ENCODE measurements at places on chromosomes 1 and 21.

DNA sequence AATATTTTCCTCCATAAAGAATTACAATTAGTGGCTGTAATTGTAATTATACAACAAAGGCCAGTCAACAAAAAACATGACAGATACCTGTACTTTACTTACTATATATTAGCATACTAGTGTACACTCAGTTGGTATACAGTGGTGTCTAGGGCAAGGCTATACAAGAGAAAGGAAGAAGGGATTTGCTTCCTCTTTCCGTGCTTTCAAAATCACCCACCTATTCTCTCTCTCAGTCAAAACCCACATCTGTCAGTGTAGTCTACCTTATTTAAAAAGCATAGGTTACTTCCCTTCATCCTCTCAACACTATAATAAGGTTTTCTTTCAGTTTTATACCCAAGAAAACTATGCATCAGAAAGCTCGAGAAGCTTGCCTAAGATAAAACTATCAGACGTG, 355.8 kb upstream of the NR5A2 start:
- DNase-seq = no peak

GRCh38 chr1:160862203-160863060, at the start of gene CD244:
Gene CD244, minus strand, starts transcription at chr1:160862887. Its CDS starts 210 bp downstream, at chr1:160862677.
- no peak for DNase-seq

GRCh38 chr1:192080684-192081083, 77.6 kb upstream of the RGS18 start:
- DNase-seq = no peak

DNA sequence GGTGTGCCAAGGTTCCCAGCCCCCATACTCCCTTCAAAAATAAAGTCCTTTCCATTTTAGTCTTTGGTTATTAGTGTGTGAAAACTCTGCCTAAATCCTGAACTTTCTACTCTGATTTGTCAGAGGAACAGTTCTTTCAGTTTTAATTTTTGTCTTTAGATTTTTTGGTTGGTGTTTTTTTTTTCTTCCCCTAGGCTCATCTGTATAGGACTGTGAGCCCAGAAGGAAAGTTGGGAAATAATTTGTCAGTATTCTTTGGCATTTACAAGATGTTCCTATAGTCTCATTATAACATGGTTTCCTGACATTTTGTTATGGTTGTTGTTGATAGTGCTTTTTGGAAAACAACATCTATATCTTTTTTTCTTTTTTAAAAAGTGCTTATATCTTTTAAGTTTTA, 38.0 kb downstream of the LAMC1 start:
- no peak for DNase-seq

GRCh38 chr21:46606427-46606813, 1.5 kb upstream of the S100B start:
- no peak for DNase-seq

DNA sequence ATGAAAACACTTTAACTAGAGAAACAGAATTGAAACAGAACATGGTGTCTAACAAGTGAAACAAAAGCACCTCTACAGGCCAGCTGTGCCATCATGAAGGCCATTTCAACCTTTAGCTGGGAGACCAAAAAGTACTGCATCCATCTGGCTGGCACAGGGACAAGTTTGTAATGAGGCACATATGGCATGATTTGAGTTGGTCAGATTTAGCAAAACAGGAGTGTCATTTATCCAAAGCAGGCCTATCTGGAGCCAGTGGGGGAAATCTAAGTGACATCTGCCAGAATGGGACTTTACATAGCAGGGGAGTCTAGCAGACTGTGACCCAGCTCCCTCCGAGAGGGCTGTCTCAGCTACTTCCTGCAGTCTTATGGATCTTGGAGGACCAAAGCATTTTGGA, 51.9 kb downstream of the DNTTIP2 start:
- no peak for DNase-seq

- DNase-seq = peak; percentile 28
Measured at GRCh38 chr1:31753707-31754349, 10.3 kb downstream of the ADGRB2 start.

GRCh38 chr1:89911191-89911991, 83.5 kb upstream of the ZNF326 start:
- DNase-seq = no peak

DNA sequence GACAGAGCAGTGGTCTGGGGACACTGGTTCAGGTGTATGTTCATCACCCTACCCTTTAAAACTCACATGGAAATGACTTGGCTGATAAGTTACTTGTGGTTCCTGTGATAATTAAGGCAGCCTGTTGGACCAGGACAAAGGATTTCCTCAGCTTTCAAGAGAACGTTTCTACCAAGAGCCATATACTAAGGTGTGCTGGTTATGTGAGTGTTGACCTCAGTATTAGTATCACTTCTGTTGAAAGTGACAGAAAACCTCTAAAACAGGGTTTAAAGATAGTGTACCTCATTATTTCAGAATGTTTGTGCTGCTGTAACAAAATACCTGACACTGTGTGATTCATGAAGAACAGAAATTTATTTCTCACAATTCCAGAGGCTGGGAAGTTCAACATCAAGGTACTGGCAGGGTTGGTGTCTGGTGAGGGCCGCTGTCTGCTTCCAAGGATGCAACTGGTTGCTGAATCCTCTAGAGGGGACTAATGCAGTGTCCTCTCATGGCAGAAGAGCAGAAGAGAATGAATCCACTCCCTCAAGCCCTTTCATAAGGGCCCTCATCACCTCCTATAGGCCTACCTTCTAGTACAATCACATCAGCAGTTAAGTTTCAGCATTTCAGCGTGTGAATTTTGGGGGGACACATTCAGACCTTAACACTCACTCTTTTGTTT, 54.9 kb downstream of the UCK2 start:
- DNase-seq = no peak

DNA sequence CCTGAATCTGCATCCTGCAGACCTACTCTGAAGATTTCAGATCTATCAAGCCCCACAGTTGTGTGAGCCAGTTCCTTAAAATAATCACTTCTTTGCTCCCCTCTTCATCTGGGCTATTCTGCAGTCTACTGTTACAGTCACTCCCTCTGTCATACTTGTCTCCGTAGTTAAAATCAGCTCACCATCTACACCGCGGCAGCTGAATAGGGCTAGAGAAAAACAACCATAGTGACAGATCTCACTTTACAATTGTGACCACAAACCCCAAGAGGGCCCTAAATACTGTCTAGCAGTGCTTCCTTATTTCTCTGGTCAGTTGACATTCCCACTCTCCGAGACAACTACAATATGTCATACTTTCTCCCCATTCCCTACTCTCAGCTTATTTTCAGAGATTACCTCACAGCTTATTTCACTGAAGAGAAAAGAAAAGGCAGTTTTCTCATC, 12.9 kb downstream of the DESI2 start:
- DNase-seq = no peak

GRCh38 chr1:2126331-2127186, 68.0 kb downstream of the FAAP20 start:
- no peak for DNase-seq

- DNase-seq = no peak
Measured at GRCh38 chr1:118933051-118933781, 54.9 kb downstream of the TBX15 start.

- no peak for DNase-seq
Measured at GRCh38 chr1:245606157-245606725, 451.5 kb downstream of the KIF26B start.

GRCh38 chr1:151655371-151655770, 43.5 kb downstream of the SNX27 start:
- no peak for DNase-seq

GRCh38 chr1:151705753-151706463, 10.7 kb downstream of the CELF3 start:
- DNase-seq = no peak

- DNase-seq = no peak
Measured at GRCh38 chr1:8629241-8630091, 188.0 kb downstream of the RERE start.

GRCh38 chr1:198651650-198652400, 13.0 kb downstream of the PTPRC start:
- DNase-seq = no peak

GRCh38 chr1:167077128-167077867, 12.9 kb downstream of the GPA33 start:
- no peak for DNase-seq

All from NCI-H510A treated with DMSO at 0.1 percent for 48 hours (cell line).